ENCODE measurements at places on chromosomes 12 and 14. TPM values are rescaled to one million over a fixed set of nuclear protein-coding genes. Genes with fewer than 3 reads are reported as not detected.

Gene SMCO2
- 0.23 TPM for total RNA-seq

DNA sequence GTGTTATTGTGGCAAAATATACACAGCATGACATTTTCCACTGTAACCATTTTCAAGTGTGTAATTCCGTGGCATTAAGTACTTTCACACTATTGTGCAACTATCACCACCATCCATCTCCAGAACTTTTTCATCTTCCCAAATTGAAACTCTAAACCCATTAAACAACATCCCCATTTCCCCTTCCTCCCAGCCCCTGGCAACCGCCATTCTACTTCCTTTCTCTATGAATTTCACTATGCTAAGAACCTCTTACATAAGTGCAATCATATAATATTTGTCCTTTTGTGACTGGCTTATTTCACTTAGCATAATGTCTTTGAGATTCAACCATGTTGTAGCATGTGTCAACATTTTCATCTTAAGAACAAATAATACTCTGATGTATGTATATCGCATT, 67.8 kb upstream of the PYGL start:
- DNase-seq, result no peak

- DNase-seq, result no peak
These were observed 131.2 kb upstream of the MED13L start for GRCh38 chr12:116408489-116409250.

GRCh38 chr14:55138091-55138490, 9.0 kb downstream of the LGALS3 start:
- no peak for DNase-seq

DNA sequence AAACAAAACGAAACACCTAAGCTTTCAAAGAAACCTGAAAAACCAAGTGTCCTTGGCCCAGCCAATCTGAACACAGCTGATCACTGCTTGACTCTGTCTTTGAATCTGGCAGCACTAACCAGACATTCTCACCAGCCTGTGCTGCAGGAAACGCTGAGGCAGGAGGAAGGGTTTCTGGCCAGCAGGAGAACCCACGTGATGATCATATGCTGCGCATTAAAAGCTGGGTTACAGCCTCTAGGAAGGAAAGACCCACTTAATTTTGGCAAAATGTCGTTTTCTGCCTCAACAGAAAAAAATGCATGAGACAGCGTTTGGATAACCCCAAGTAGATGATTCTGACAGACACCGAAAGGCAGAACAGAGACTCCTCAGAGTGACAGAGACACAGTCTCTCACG, 9.8 kb downstream of the APPL2 start:
- DNase-seq, result peak; percentile 49

GRCh38 chr14:20683125-20683890, 1.1 kb upstream of the RNASE4 start:
- DNase-seq, result peak; percentile 91

GRCh38 chr14:83294941-83295340, 1761.3 kb upstream of the SEL1L start:
- DNase-seq, result no peak

Gene PIK3C2G
- not detected for total RNA-seq

DNA sequence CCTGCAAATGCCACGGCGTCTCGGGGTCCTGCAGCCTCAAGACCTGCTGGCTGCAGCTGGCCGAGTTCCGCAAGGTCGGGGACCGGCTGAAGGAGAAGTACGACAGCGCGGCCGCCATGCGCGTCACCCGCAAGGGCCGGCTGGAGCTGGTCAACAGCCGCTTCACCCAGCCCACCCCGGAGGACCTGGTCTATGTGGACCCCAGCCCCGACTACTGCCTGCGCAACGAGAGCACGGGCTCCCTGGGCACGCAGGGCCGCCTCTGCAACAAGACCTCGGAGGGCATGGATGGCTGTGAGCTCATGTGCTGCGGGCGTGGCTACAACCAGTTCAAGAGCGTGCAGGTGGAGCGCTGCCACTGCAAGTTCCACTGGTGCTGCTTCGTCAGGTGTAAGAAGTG, 16.8 kb downstream of the WNT5B start:
- DNase-seq, result no peak

Gene EIF2S3B
- 1.3 TPM for total RNA-seq

GRCh38 chr14:69424149-69424923, 25.8 kb downstream of the SLC39A9 start:
- DNase-seq, result no peak

Gene DCAF4
- 16.0 TPM for total RNA-seq

DNA sequence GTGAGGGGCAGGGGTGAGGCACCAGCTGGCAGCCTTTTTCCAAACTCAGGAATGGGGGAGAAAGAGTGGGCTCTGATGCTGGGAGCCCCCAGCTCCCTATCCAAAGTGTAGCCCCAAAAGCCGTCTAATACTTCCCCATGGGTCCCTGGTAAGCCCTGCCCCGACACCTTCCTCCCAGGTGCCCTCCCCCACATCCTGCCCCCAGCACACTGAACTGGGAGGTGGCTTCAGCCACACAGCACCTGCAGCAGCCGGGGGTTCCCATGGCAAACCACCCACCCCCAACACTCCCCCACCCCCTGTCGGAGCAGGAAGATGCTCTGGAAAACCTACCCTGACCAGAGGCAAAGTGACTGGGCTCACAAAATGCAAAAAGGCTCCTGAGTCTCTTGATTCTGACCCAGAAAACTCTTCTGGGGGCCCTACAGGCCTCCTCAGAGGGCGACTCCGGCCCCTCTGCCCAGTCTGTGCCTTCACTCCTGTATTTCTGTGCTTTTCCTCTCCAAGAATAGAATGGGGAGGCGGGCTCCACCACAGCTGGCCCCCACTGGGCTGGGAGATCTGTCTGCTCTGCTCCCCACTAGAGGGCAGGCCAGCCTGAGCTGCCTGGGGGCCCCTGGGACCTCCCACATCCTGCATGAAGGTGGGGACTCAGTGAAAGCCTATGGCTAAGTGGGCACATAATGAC, 81.6 kb downstream of the ITPK1 start:
- peak; percentile 60 for DNase-seq

Gene NANOG
- not detected for total RNA-seq

DNA sequence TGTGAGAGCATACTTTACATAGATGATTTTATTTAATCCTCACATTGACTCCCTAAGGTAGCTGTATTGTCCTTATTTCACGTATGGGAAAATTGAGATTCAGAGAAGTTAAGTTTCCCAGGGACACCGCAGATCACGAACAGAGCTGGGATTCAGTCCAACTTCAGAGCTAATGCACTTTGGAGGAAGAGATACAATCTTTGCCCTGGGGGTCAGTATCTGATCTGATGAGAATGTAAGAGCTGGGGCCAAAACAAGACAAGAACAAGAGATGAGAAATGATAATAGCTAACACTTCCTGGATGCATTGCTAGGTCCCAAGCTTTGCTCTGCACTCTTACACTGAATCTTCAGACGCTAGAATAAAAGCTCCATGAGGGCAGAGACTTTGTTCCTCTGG, 6.0 kb upstream of the CSAD start:
- DNase-seq, result no peak

DNA sequence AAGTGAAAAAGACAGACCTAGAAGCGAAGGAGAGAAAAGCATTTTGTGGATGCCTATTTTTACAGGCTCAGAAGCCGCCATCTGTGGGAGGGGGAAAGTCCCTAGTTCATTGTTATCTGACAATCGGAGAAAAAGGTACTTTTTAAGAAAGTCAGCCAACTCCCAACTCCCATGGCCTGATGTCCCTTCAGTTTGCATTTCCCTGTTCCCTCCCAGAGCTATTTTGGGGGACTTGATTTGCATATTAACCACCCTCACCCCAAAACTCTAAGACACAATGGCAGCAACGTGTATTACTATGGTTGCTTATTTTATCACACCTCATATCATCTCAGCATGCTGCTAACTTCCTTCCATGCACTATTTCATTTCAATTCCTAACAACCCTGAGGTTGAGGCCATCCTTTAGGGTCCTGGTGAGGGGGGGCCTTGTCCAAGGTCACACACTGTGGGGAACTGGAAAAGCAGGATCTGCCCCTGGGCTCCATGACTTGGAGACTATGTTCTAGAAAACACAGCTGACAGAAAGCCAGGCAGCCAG, 18.7 kb downstream of the HVCN1 start:
- DNase-seq, result peak; percentile 68

- no peak for DNase-seq
These were observed 37.2 kb upstream of the RMST start for GRCh38 chr12:97425380-97425779.

Gene SLC15A5
- total RNA-seq, result not detected

DNA sequence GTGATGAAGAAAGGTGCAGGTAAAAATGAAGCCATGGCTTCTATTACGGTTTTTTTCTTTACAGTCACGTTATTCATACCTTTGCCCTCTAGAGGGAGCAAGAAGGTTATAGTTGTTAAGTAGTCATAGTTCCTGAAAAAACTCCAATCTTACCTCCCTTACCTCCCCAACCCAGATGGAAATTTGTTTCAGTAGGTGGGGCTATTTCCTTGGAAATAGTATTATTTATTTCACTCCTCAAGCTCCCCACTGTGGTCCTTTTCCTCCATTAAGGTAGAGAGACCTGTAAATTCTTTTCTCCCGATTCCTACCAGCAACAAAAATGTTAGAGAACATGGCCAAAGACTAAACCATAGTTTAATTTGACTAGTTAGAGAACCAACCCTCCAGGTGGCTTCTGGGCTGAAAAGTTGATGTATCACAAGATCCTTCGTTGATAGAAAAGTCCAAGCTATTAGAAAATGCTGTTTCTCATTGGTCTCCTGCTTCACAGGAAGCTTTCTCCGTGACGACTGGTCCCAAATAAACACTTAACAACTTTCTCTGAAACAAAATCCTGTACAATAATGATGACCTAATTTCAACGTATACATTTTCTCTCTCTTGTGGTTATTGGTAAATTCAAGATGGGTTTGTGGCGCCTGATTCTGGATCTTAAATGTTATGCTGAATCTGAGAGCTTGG, 43.5 kb downstream of the TMX1 start:
- DNase-seq, result no peak

- DNase-seq, result no peak
These were observed 9.6 kb downstream of the CALM1 start for GRCh38 chr14:90406384-90406798.

DNA sequence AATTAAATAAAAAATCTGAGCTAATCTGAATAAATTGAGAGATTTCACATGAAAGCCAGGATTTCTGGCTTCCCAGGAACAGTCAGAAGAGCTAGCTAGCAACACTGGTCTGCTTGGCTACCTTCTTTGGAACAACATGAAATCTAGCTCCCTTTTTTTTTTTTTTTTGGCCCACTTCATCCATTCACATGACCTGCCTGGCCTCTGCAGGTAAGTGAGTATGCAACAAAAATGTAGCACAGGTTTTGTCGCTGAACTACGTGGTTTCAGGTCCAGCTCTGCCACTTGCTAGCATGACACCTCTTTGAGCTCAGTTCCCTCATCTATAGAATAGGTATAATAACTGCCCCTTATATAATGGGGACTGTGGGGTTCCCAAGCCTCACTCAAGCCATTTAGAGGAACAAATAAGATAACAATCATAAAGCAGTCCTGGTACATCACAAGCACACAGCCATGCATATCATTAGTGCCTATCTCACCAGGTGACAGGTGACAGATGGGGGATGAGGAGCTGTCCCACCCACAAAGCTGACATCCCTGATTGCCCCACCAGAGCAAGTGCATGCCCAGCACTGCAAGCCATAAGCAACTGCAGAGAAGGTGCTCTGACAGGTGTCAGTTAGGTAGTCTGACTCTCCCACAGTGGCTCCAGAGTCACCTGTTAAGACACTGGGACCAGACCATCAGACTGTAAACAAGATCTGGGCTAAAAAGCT, 25.6 kb downstream of the PXN start:
- DNase-seq, result no peak

- DNase-seq, result no peak
These were observed 477.1 kb downstream of the FSCB start for GRCh38 chr14:44029933-44030332.

- DNase-seq, result no peak
These were observed 268.3 kb upstream of the CPNE8 start for GRCh38 chr12:39173726-39174125.

DNA sequence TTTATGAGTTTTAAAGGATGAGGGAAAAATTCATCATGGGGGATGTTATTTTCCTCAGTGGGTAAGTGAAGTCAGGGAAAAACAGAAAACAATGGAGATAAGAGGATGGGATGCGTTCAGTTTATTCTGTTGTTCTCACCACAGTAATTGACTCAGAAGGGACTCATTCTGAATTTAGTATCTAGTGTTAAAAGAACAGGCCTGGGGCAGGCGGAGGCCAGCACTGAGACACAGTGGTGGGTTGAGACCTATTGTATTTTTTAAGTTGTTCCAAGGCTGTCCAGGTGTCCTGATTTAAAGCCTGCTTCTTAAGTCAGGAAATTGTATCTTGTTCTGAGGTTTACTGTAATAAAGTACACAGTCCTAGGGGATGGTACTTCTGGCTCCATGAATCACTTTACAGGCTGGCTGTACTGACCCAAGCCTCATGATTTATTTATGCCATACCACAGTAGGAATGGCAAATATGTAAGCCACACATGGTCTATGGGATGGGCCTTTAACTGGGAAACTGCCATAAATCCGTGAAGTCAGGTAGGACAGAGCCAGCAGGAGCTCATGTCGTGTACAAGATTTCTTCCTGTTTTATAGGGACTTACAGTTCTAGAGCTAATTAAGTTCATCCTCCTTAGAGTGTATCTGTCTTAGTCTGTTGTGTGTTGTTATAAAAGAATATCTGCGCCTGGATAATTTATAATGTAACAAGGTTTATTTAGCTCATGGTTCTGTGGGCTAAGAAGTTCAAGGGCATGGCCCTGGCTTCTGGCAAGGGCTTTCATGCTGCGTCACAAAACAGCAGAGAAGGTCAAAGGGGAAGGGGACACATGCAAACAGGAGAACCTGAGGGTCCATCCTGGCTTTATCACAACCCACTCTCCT, 244.1 kb downstream of the FBXL14 start:
- no peak for DNase-seq
